ENCODE measurements at places on chromosomes 3 and 15.
A peak's percentile ranks its signal among the peaks of the same experiment; 100 is the strongest.

- DNase-seq: no peak
Observed at GRCh38 chr15:60994963-60995475, 234.1 kb downstream of the RORA start.

- no peak for DNase-seq
Observed at GRCh38 chr3:46699676-46700523, 1.3 kb upstream of the TMIE start.

- no peak for DNase-seq
Observed at GRCh38 chr15:45169608-45170480, 17.9 kb downstream of the SHF start.

GRCh38 chr15:101359365-101359947, 64.4 kb upstream of the SNRPA1 start:
- no peak for DNase-seq

- DNase-seq: no peak
Observed at GRCh38 chr3:88462230-88462629, 312.5 kb downstream of the C3orf38 start.

GRCh38 chr3:194389269-194389668, 9.8 kb downstream of the GP5 start:
- DNase-seq: no peak

GRCh38 chr15:74203914-74204431, 1.4 kb upstream of the STRA6 start:
- DNase-seq: no peak

DNA sequence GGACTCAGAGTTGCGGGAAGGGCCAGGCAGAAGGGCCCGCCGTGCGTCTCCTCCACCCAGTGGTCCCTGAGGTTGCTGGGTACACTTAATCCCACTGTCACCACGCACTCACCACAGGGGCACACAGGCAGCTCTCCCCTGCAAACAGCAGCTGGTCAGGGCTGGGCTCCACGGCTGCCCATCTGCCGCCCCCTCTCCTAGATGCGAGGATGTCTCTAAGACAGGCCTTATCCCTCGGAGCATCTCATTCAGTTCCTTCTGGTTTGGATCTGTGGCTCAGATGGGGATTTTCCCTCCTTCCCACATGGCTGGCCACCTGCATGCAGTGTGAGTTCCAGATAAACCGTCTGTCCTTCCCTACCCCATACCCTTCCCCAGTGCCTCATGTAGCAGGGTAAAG, 26.3 kb downstream of the MRPS11 start:
- DNase-seq: no peak

GRCh38 chr15:78422571-78423340, 15.3 kb upstream of the IREB2 start:
- DNase-seq: peak; percentile 48

DNA sequence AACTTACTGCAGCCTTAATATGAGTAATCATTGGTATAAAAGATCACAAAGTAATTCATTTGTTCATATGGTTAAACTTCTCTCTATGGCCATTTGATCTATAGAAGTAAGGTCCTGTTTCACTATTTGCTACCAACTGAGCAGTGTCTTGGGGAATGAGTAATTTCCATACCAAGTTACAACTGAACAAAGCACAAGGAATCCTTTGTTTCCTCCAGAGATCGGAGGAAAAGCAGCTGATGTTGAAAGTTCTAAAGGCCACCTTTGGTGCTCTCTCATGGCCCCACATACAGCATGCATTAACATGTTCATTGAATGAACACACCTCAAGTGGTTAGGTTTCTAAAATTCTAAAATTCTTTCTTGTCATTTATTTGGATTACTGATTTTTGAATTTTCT, 7.1 kb upstream of the CNTN3 start:
- DNase-seq: no peak

GRCh38 chr3:165638034-165638433, 199.2 kb downstream of the BCHE start:
- DNase-seq: no peak

GRCh38 chr3:78494851-78495250, 1272.9 kb downstream of the ROBO1 start:
- DNase-seq: no peak

- no peak for DNase-seq
Observed at GRCh38 chr3:158703566-158703965, 28.7 kb downstream of the RARRES1 start.

DNA sequence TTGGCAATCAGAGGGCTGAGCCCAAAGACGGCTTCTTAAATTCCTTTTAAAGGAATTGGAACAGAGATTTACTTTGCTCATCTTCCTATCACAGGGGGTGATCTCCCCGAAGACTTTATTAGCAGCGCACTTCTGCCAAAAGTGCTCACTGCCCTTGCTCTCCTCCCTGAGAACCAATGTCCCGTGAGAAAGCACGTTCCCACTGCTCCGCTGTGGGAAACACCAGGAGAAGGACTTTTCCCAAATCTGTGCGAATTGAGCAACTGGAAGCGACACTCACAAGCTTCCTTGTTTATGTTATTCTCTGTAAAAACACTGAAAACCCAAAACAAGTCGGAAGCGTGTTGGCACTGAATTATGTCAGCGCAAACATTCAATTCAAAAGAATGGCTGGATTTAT, 670.8 kb upstream of the NR2F2 start:
- no peak for DNase-seq

DNA sequence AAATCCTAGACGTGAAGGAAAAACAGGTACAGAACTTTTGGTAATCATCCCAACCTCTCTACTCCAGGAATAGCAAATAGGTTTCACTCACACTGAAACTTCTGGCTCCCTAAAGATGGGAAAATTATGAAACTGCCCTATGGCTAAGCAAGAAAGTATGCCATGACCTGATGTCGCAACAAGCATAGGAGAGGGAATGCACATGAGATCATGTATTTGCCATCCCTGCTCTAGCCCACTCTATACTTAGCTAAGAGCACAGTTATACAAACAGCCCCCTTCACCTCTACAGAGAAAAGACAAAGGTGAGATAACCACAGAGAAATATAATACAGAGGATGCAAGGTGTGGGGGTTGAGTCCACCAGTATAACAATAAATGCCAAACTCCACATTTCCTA, 102.7 kb downstream of the TBC1D5 start:
- DNase-seq: no peak

- no peak for DNase-seq
Observed at GRCh38 chr3:26838026-26838425, 215.5 kb downstream of the LRRC3B start.

DNA sequence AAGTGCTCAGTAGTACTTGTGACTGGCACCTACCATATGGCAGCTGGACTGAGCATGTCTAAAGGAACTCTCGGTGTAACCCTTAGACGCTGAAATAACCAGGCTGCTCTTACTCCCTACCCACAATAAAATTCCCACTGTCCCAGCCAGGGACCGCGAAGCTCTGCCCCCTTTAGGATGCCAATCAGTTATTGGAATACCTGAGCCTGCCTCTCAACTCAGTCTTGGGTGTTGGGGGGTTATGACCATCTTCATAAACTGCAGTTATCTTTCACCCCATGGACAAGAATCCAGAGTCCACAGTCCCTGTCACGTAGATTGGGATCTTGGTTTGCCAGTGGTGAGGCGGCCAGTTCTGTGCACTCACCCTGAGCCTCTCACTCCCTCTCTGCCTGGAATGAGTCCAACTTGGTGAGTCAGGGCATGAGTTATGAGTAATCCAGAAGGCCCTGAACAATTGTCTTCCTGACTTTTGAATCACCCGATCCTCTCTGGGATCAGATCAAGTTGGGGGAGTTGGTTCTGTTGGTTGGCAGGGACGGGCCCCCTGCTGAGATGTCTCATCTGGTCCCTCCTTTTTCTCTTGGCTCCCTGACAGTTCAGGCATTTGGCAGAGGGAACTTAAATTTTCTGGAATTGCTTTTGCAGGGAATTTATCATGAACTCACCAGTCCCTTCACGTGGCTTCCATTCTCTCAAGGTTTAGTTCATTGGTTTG, 120.1 kb upstream of the UBE2E1 start:
- DNase-seq: no peak

DNA sequence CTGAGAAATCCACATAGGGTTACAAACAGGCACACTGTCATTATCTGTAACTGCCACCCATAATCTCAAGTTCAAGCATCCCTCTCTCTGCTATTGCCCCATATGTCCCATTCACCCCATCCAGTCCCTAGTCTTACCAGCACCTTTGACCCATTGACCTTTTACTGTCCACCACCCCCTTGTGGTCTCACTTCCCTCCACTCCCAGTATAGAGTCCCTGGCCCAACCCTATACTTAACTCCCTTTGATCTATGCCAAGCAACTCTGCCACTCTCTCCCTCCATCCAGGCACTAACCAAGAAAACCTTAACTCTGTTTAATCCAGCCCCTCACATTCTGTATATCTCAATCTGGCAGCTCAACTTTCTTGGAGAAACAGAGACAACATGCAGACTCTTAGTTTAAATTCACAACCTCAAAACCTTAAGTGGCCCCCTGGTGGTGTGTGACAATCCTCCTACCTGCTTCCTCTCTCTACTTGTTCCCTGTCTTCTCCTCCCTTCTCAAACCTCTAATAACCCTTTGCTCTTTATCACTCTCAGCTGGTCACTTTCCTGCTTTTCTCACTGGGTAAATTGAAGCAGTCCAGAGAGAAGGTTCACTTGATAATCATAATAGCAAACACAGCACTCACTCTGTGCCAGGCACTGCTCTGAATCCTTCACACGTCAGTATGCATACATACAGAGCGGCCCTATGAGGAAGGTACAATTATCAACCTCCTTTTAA, 162.7 kb downstream of the STT3B start:
- no peak for DNase-seq

DNA sequence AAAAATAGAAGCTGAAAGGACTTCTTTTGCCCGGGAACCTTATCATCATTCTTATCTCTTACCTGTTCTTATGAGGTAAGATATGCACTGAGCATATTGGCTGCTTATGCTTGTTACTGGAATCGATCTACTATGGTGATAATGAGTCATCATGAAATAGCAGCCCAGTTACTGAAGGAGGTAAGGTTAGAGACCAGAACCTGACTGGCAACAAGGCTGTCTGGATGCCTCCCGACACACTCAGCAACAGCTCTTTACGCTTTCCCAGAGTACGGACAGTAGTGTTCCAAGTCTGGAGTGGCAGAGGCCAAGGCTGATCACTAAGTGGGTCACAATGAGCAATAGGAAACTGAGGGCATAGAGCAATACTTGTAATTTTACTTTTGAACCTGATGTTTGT, 314.1 kb downstream of the NLGN1 start:
- DNase-seq: no peak

DNA sequence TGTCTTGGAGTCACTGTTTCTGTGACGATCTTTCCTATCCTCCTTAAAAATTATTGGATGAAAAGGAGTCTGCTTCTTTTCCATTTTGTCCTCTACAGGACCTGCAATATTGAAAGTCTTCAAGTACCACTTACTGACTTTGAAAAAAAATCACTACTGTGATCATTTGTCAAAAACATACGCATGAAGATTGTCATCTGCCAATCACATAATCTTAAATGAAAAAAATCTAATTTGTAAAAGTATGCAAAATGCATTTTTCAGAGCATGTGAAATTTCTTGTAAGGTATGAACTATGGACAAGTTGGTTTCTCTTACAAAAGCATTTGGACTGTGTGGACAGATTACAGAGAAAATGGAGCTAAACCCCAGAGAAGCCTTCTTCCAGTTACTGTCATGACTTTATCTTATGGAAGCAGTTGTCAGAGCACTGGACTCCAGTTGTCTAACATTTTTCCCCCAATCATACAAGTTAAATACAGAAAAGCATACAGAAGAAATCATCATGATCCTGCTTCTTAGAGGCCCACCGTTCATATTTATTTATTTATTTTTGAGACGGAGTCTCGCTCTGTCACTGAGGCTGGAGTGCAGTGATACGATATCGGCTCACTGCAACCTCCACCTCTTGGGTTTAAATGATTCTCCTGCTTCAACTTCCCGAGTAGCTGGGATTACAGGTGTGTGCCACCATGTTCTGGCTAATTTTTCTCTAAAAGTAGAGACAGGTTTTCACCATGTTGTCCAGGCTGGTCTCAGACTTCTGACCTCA, 3.4 kb upstream of the PXK start:
- DNase-seq: no peak

GRCh38 chr3:120407508-120408287, 43.1 kb downstream of the FSTL1 start:
- DNase-seq: no peak

GRCh38 chr3:1092061-1092460, 763 bp upstream of the CNTN6 start:
- DNase-seq: no peak

DNA sequence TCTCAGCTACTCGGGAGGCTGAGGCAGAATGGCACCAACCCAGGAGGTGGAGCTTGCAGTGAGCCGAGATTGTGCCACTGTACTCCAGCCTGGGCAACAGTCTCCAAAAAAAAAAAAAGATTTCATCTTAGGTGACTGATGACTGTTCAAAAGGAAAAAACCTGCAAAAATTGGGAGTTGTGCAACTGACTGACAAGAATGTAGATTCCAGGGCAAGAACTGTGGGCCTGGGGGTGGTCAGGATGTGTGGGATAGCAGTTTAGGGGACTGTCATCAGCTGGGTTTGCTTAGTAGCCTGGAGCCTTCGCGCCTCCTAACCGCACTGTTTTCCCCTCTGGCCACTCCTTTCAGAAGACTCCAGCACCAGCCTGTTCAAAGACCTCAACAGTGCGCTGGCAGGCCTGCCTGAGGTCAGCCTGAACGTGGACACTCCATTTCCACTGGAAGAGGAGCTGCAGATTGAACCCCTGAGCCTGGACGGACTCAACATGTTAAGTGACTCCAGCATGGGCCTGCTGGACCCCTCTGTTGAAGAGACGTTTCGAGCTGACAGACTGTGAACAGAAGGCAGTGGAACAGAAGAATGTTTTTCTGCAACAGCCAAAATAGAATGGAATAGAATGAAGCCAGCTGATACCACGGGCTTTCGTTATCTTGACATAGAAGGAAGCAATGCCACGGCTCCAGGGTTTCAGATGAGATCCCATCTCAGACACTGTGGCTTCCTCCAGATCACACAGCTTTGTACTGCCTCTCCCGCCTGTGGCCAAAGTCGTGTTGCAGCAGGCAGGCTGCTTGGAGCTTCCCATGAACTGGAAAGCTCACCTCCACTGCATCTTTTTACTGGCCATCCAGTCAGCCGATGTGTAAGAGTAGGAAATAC, 75.3 kb upstream of the BLM start:
- DNase-seq: no peak

DNA sequence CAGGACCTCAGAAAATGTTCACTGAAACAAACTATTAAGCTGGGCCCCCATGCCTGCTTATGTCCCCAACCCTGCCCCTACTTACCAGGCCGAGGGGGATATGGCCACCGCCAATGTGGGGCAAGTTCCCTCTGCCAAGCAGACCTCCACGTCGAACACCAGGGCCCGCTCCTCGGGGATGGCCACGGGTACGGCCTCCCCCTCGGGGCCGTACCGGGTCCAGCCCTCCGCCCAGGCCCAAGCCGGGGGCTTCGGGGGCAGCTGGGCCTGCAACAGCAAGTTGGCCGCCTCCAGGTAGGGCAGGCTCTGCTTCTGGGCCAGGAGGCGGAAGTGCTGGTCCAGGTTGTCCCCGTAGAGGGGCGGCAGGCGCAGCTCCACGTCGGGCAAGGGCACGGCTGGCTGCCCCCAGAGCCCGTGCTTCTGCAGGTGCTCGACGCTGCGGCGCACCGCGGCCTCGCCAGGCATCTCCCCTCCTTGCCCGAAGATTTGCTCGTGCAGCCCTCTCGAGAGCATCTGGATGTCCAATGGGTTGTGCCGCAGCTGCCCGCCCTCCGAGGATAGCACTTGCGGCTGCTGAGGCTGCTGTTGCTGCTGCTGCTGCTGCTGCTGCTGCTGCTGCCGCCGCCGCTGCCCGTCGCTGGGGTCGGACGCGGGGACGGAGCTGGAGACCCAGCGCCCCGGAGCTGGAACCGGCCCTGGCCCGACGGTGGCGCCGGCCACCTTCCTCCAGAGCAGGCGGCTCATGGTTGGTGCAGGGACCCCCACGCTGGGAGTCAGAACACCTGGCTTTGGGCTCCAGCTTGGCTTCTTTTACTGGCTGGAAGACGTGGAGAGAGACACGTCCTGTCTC, 1.4 kb downstream of the POLG start:
- no peak for DNase-seq

All from activated naive CD4-positive, alpha-beta T cell (primary cell).